ENCODE measurements at places on chromosomes 5 and 9.

DNA sequence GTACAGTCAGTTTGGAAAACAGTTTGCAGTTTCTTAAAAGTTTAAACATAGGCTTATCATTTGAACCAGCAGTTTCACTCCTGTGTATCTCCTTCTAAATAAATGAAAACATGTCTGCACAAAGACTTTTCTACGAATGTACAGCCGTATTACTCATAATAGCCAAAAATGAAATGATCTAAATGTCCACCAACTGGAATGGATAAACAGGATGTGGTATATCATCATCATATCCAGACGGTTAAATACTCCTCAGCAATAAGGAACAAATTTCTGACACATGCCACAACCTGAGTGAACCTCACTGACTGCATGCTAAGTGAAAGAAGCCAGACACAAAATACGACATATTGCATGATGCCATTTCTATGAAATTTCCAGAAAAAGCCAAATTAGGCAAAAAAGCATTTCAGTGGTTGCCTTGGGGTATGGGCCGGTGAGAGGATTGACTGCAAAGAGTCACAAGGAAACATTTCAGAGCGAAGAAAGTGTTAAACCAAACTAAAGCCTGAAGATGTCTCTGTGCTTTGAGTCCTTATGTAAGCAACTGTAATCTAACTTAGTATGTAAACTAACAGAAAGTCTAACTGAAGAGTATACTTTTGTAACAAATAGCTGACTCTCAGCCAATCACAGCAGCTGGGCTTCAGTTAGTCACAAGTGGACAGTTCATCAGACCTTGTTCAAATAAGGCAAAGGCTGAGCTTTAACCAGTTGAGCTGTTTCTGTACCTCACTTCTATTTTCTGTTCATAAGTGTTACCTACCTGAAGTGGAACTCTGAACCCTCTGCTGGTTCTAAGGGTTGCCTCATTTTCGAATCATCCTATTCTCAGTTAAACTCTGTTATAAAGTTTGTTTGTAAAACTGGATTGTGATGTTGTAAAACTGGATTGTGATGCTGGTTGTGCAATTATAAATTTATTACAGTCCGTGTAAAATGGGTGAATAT, 65.2 kb downstream of the TRIO start:
- no peak for DNase-seq

GRCh38 chr9:109092051-109092580, 27.6 kb downstream of the TMEM245 start:
- no peak for DNase-seq

DNA sequence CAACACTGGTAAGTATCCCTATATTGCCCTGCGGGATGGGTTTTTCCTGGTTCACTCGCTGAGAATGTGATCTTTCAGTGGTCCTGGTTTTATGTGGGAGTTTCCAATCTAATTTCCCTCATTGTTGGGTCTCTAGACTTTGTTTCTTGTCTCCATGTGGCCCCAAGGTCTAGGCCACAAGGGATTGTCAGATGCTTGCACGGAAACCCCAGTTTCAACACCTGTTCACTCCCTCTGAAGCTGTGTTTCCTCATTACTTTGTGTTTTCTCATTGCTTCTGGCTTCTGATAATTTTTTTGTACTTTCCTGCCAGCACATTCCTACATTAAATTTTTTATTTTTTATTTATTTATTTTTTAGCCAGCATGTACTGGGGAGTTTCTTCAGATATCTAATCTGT, 191.5 kb downstream of the TTLL11 start:
- DNase-seq = no peak

- peak; percentile 76 for DNase-seq
Observed at GRCh38 chr5:160467555-160468362, 46.1 kb downstream of the PTTG1 start.

DNA sequence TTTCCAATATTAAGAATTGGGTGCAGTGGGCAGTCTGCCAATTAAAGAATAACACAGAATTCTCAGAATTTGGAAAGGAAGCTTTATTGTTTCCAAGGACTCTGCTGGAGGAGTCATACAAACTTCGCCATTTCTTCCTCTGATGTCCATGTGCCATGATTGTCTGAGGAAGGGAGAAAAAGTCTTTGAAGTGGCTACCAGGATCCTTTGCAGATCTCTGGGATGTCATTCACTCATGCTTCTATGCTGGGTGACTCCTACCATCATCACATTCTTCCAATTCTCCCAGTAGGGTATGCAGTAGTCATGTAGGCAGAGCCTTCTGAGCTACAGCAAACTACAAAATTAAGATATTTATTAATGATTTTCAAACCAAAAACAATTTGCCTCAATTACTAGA, 3.2 kb upstream of the SMAD5 start:
- DNase-seq = no peak

GRCh38 chr5:68465133-68465532, 249.6 kb downstream of the PIK3R1 start:
- no peak for DNase-seq

GRCh38 chr5:136203303-136203922, 10.5 kb upstream of the SMIM32 start:
- DNase-seq = no peak

DNA sequence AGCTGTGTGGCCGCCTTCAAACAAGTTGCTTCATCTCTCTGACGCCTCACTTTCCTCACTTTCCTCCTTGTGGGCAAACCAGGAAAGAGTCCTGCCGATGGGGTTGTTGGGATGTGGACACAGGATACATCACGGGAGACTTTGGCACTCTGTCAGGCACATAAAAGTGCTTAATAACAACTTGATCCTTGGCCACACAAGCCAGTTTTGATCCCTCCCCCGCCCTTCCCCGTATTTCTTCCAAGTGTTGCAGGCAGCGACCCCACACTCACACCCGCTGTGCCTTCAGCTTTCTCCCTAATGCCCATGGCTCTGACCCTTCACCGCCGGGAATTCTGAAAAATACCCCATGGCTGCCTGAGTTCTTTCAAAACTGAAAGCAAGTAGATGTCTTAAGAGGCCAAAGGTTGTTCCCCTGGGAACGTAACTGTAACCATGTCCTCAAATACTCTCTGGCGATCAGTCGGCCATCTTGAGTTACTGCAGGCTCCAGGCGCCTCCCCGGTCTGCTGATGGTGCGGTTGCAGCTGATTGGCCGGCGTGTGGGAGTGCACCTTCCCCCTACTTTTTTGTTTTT, 59.8 kb downstream of the ARHGEF37 start:
- DNase-seq = no peak

- DNase-seq = no peak
Observed at GRCh38 chr9:28774433-28775235, 1201.4 kb upstream of the C9orf72 start.

- no peak for DNase-seq
Observed at GRCh38 chr5:54306893-54307292, 3.5 kb downstream of the ARL15 start.

GRCh38 chr5:170342153-170342725, 44.7 kb upstream of the LCP2 start:
- DNase-seq = no peak

DNA sequence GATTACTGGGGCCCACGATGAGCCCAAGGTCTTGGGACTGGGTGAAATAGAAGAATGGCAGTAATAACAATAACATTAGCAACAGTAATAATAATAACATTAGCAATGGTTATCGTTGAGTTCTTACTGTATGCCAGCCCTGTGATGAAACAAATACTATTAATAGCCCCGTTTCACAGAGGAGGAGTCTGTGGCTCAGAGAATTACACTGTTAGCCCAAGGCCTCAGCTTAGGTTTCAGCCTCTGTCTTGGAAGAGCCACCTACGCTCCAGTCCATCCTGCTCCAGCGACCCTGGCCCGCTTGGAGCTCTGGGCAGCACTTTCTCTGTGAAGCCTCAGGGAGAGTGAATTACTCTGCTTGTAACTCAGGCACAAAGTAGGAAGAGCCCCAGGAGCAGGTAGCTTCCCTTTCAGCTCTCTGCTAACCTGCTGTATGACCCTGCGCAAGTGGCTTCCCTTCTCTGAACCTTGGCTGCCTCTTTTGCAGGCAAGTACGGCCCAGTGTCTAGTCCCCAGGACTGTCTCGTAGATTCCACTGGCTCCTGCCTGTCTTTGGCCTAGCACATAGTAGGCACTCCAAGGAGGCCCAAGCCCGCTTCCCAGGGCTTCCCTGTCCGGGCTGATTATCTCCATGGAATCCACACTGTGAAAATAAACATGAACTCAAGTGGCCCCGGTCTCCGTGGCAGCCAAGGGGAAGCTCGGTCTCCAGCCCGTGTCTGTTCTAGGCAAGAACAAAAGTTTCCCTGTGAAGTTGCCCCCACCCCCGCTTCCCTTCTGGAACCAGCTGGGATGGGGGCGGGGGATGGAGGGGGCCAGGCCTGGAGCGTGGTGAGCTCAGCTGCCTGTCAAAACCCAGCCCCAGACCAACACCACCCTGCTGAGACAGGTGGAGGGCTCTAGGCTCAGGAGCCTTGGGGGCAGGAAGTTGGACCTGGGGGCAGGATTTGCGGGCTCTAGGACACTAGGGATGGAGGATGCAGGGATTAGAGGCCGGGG, 26.2 kb upstream of the LMX1B start:
- no peak for DNase-seq

DNA sequence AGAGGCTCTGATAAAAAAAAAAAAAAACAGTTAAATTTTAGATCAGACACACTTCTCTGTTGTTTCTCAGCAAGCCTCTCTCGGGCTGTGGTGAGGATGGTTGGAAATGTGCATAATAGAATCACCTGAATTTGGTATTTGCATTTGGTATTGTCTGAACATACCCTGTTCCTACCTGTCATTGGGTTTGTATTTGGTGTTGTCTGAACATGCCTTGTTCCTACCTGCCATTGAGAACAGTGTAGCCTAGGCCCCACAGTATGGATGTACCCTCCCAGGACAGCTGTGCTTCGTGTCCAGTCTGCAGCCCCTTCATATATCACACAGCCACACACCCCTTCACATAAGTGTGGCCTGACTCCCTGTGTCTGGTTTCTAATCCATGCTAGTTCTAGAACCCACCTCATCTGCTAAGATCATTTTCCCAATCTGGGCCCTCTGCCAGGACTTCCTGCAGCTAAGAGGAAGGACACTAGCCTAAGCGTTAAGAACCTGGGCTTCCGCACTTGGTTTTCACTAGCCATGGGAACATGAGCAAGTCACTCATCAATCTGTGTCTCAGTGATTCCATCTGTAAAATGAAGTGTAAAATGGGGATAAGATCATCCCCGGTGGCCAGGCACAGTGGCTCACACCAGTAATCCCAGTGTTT, 49.2 kb downstream of the ITGA2 start:
- no peak for DNase-seq
